ENCODE measurements at places on chromosomes 1 and 21. TPM values are rescaled to one million over a fixed set of nuclear protein-coding genes. Genes with fewer than 3 reads are reported as not detected.

DNA sequence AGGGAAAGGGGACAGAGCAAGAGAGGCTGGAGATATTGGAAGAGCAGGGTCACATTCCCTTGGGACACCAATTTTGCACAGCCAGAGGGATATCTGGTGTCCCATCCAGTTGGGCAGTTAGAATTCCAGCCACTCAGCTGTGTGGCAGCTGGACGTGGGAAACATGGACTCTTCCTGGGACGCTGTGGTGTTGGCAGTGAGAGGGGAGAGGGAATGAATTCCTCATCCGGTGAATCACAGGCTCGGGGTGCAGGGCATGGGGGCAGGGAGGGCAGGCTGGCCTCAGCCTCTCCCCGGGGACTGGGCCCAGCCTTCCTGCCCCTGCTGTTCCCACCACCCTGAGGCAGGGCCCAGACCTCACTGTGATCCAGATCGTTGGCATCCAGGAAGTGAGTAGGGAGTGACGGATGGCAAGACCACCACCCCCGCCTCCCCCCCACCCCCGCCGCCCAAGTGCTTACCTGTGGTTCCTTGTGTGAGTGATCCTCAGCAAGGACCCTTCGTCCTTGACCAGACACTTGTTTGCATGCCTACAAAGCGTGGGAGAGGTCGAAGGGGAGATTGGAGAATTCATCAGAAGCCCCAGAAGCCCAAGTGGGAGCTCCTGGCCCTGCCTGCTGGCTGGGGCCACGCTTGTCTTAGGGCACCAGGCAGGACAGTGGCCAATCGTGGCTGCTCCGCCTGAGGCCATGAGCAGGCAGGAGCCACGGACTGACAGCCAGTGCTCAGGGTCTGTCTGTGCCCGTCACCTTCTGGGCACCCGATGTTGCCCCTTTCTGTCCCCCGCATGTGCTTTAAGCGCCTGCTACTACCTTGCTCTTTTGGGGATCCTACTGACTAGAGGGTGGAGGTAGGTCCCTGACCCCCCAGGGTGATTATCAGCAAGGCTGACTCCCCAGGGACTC is 8.7 kb downstream of the WNT3A start:
- DNase-seq, result peak; percentile 73

DNA sequence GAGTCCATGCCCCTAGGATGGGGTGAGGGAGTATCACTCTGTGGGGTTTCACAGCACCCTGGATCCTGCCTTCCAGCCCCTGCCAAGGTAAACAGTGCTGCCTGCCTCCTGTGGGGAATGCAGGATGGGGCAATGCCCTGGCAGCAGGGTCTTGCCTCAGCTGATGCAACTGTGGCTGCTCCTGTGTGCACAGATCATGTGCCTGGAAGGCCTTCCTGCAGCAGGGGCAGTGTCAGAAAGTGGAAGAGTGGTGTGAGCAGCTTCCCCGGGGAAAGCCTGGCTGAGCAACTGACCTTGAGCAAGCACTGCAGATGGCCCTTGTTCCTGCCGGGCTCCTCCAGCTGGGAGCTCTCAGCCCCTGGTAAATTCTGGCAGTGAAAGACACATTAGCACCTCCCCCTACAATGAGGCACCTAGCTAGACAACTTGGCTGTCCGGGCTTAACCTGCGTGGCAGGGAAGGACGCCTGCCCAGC is 9.9 kb downstream of the TOR3A start:
- no peak for DNase-seq

GRCh38 chr1:233355841-233356704 is 28.5 kb downstream of the MAP3K21 start:
- no peak for DNase-seq

DNA sequence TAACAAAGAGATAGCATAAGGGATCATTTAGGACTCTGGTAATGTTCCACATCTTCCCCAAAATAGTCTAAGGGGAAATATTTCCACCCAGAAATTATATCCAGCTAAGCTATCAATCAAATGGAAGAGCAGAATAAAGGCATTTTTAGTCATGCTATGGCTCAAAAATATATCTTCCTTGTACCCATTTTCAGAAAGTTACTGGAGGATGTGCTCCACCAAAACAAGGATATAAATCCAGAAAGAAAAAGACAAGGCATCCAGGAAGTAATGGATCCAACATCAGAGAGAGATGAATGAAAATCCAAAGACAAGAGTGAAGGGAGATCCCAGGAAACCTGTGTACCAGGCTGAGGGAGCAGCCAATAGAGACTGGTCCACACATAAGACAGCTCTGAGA is 2.7 kb upstream of the KRTAP10-8 start:
- DNase-seq, result no peak

DNA sequence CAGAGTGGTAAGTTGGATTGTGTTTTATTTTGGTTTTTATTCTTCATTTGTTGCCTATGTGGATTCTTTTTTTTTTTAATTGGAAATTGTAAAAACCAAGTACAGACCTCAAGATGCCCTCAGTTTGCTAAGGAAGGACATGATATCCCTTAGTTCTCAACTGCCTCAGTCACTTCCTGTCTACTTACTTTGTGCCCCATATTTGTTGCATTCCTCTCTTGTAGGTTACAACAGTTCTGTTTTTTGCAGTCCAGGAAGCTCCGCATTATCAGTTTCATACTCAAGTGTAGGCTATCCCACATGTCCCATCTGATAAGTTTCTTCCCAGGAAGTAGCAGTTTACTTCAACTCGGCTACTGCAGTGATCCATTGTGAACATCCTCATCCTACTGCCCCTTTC is 82.0 kb downstream of the RPAP2 start:
- no peak for DNase-seq

DNA sequence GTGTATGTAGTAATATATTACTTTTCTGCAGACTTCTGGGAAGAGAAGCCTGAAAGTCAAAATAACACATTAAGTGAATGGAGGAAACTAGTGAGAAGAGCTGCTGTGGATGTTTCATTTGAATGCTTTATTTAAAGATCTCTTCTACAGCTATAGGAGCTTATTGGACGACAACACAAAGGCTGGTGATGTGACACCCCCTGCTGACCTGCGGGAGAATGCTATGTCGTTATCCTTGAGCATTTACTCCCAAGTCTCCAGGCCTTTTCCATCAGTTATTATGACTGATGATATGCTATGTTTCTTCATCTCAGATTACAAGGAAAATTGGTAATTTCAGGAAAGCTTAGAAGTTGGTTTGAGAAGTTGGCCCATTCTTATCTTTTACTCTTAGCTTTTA is 22.3 kb upstream of the PLA2G4A start:
- peak; percentile 61 for DNase-seq

DNA sequence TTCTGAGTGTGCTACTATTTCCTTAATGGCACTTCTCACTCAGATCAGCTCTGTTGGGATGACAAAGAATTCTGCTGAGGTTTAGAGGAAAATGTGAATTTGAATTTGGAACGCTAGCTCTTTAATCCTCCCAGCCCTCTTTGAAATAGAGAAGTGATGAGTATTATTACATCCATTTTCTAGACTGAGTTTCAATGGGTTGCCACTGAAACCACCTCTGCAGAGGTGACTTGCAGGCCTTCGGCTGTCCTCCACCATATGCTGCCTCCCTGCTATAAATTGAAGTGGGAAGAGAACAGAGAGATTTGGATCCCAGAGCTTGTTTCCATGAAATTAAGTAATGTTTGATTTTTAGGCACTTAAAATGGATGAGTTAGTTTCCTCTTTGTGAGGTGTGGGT is 363.2 kb upstream of the SNX7 start:
- no peak for DNase-seq

PPIAL4G gene
- total RNA-seq, result not detected

- DNase-seq, result no peak
Measured at GRCh38 chr1:44326024-44326701, 28.9 kb downstream of the ERI3 start.

GRCh38 chr1:240928265-240928664 is 316.3 kb upstream of the GREM2 start:
- DNase-seq, result no peak

TFF2 gene
- total RNA-seq, result not detected

APH1A gene
- 125 TPM for total RNA-seq

DNA sequence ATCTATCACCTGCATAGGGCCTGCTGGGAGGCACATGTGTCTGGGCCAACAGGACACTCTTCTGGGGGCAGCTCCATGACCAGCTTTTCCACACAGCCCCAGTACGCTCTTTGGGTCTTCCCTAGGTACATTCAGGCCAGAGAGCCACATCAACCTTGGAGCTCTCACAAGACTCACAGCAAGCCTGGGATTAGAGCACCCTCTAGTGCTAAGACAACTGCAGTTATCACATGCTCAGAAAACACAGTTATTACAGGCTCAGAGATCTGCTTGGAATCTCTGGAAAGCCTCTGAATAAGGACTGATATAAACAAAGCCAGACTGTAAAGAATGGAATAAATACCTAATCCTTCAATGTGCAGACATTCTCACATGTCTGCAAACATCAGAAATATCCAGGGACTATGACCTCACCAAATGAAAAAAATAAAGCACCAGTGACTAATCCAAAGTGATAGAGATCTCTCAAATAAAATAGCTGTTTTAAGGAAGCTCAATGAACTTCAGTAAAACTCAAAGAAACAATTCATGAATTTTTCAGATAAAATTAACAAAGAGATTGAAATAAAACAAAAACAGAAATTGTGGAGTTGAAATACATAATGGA is 563.9 kb upstream of the NR5A2 start:
- peak; percentile 58 for DNase-seq

GRCh38 chr1:102772831-102773230 is 335.5 kb downstream of the COL11A1 start:
- no peak for DNase-seq

GNG4 gene
- total RNA-seq, result 2.2 TPM

SPATA45 gene
- total RNA-seq, result not detected

DNA sequence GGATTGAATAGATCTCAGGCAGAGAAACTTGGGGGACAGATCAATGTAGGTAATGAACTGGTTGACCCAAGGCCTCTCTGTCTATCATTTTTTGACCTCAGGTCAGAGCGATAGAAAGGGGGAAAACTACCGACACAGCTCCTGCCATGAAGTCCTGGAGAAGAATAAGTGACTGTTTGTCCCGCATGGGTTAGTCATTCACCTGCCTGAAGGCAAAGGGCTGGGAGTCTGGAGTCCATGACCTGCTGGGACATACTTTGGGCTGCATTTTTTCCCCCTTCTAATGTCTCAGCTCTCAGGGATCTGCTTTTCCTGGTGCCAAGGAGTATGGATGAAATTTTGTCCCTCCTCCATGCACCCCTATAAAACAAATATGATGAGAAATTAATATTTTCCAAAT is 1.6 kb upstream of the ROR1 start:
- DNase-seq, result no peak

DNA sequence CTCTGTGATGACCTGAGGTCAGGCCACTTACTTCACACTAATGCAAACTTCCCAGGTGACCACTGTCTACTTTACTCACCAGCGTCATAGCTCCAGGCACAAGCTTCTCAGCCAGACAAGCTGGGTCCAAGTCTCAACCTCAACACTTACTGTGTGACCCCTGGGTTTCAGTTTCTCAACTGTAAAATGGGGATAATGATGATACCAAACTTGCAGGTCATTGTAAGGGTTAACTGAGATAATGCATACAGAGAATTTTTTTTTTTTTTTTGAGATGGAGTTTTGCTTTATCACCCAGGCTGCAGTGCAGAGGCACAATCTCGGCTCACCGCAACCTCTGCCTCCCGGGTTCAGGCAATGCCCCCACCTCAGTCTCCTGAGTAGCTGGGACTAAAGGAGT is 34.7 kb downstream of the AK2 start:
- DNase-seq, result no peak

DNA sequence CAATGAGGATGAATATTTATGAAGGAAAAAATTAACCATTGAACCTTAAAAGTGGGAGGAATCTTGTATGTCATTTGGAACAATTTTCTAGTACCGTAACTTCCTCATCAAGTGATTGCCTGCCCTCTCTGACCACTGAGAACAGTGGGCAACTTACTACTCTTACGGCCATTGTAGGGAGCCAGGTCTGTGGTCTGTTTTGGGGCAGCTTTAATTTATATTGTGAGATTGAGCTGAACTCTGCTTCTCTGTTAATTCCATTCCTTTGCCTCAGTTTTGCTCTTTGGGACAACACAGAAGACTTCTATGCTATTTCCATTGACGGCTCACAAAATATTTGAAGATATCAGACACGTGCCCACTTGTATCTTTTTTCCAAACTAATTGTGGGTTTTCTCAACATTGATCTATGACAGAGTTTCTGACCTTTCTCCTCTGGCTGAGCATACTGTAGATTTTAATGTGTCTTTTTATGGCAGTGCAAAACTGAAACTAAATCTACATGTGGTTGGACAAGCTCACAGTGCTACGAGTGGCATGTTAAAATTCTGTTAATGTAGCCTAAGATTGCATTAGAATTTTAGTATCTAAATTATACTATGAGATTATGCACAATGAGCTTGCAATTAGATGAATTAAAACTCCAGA is 27.8 kb upstream of the ZNF281 start:
- DNase-seq, result no peak

DNA sequence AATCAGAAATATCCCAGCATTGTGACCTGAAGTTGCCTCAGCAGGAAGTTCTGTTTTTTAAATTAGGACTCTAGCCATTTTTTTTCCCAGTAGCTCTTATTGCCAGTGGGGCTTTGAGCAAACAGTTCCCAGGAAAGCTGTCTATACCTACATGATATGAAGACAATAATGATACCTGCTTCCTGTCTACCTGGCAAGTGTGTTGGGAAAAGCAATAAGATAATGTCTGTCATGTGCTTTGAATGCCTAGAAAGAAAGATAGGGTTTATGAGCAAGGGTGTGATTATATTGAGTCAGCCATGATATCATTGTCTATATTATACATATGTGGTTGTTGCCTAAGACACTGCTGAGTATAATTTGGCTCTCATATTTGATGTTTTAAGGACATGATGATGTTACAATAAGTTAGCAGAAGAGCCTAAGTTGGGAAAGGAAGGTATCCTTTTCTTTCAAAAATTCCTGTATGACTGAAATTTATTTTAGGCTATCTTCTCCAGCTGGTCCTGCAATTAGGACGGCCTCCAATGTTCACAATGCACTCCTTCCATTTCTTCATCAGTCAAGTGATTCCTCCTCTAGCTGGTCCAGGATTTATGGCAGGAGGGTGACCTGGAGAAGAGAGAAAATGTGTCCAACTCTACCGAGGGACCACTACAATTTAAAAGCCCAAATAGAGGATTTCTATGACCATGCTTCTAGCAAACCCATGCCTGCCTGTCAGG is 99.6 kb upstream of the CDC42BPA start:
- no peak for DNase-seq

DNA sequence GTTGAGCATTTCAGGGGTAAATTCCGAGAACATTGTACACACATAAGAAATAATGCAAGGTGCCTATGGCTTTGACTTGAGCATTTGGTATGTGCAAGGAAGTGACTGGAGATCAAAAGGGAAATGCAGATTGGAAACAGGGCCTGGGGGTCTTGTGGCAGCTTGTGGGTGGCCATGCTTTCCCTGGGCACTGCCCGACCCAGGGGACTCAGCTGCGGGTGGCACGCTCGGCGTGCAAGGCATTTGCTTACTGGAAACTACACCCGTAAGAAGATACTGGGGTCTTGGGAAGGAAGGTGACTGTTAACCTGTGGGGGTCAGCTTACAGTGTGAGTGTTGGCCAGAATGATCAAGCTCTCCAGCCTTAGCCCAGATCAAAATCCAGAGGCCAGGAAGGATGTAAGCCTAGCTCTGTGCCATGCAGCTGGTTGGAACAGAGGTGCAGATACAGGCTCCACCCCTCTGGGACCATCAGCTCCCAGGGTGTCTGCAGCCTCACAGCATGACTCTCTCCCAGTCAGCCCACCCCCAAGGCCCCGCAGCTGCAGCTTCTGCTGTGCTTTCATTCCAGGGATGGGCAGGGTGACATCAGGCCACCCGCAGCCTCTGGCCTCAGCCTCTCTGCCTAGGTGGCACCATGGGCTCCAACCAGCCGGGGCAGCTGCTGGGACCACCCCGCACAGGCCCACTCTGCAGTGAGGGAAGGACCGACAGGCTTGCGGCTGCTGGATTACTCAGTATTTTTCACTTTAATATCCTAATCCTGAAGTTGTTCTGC is 55.1 kb downstream of the KIF26B start:
- no peak for DNase-seq

OR4F29 gene
- total RNA-seq, result not detected

HSD3B1 gene
- total RNA-seq, result not detected
